ENCODE measurements at places on chromosomes 7 and 10.

DNA sequence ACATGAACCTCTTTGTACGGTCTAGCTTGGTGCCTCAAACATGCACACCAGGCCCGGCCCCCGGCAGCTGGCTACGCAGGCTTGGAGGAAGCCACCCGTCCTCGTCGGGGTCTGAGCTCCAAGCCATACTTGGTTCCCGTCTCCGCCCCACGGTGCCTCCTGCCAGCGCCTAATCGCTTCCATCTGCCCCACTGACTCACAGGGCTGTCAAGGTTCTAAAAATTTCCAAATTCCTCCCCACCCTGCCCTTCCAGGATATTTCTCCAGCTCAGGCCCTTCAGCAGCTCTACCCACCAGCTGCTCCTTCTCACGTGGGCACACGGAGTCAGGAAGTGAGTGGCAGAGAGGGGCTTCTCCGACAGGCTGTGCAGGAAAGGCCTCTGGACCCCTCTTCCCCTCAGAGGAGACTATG lies 38.8 kb downstream of the TMEM270 start:
- no peak for DNase-seq

GRCh38 chr7:159068488-159068811 lies 76.2 kb downstream of the VIPR2 start:
- DNase-seq, result no peak

DNA sequence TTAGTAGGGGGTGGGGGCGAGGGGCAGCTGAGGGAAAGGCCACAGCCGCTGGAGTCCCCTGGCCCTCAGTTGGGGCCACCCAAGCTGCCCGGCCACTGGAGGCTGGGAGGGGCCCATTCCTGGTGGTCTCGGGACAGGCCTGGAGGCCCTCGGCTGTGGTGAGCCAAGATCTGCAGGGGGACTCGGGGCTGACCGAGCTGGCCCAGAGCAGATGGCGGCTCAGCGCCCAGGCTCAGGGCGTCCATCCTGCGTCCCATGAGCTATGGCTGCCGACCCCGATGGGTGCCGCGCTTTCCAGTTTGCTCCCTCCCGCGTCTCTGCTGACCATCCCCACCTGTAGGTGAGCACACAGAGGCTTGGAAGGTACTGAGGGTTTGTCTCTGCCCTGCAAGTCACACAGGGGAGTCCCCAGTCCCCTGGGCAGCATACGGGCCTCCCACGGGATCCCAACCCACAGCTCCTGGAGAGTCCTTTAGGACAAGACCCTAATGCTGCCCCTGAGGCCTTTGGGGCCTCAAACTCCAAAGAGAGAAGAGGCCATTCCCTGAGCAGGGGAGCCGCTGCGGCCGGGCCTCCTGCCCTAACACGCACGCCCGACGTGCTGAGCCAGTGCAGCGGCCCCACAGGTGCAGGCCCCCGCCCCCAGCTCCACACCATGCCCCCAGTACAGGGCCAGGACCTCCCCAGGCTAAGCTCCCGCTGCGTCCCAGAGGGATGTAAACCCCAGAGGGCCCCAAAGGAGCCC lies 107.2 kb downstream of the MICALL2 start:
- no peak for DNase-seq

DNA sequence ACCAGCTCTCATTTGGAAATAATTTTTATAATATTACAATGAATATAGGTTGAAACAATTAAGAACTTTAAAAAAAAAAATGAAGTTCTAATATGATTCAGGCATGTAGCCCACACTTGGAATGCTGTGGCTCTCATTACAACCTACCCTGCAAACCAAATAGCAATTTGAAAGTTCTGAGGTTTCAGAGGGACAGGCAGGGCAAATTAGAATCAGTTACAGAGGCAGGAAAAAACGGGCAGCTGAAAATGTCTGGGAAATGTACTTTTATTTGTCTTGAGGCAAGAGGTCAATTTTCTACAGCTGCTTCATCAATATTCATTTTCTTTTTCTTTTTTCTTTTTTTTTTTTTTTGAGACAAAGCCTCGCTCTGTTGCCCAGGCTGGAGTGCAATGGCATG lies 95.3 kb downstream of the PIP4K2A start:
- no peak for DNase-seq

GRCh38 chr7:148296994-148297644 lies 293.4 kb upstream of the C7orf33 start:
- DNase-seq, result no peak

GRCh38 chr7:134873253-134873652 lies 93.8 kb downstream of the CALD1 start:
- no peak for DNase-seq

DNA sequence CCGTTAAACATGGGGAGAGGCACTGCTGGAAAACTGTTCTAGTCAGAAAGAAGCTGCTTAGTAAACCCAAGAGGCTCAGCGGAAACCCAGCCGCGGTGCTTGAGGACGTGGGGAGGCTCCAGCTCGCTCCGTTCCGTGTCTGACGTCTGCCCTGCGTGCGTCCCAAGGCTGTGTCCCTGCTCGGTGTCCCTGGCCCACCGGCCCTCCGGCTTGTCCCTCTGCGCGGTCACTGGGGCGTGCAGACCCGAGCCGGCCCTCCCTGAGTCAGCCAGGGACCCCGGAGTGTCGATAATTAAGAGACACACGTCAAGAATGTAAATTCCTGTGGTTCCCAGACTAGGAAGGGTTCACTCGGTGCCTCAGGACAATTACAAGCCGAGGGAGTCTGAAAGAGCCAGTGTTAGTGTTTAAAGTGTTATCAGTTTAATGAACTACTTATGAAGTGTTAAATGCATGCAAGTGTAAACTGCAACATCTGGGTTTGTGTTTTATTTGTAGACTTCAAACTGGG lies 98.9 kb downstream of the WDR11 start:
- no peak for DNase-seq

DNA sequence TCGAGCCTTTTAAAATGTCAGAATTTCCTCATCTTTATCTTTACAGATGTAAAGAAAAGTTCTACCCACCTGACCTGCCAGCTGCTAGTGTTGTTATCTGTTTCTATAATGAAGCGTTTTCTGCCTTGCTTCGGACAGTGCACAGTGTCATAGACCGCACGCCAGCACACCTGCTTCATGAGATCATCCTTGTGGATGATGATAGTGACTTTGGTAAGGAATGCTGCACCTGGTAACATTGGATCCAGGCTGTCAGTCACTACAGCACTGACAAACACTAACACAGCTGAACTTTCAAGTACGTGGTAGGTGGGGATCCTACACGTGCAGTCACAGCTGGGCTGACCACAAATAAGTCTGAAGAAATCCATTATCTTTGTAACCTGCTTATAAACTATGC lies 77.6 kb downstream of the GALNT11 start:
- no peak for DNase-seq

- no peak for DNase-seq
These were observed 6.1 kb upstream of the PTPN12 start for GRCh38 chr7:77531038-77531437.

GRCh38 chr7:77753173-77753572 lies 45.1 kb downstream of the TMEM60 start:
- DNase-seq, result no peak

DNA sequence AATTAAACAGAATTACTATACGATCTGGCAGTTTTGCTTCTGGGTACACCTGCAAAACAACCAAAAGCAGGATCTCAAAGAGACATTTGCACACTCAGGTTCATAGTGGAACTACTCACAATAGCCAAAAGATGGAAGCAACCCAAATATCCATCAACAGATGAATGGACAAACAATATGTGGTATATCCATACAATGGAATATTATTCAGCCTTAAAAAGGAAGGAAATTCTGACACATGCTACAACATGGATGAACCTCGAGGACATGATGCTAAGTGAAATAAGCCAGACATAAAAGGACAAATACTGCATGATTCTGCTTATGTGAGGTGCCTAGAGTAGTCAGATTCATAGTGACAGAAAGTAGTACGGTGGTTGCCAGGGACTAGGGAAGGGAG lies 330.7 kb downstream of the PLXNA4 start:
- DNase-seq, result no peak

DNA sequence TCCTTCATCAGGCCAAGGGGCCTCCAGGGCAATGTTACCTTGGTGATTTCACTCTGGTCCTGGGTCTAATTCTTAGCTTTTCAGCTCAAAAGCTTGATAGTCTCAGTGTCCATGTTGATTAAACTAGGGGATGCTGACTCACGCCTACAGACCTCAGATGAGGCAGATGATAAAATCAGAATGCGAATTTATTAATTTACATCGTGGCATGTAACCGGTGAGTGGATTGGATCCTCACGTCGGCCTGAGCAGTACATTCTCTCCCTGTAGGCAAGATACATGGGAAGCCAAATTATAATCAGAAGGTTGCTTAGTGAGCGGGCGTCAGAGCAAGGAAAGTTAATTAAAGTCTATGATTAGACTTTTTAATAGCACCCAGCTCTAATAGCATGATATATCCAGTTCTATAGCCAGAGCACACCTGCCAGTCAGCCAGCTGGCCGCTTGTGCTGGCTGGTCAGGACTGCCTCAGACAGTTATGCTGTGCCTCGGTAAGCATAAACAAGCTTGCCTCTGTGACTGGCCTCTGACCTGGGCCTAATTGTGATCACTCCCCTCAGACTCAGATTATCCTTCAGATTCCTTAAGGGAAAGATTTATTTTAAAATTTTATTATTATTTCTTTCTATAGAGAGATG lies 20.2 kb upstream of the CPA5 start:
- DNase-seq, result no peak

- no peak for DNase-seq
These were observed 265.9 kb upstream of the DGKB start for GRCh38 chr7:15168489-15168888.

DNA sequence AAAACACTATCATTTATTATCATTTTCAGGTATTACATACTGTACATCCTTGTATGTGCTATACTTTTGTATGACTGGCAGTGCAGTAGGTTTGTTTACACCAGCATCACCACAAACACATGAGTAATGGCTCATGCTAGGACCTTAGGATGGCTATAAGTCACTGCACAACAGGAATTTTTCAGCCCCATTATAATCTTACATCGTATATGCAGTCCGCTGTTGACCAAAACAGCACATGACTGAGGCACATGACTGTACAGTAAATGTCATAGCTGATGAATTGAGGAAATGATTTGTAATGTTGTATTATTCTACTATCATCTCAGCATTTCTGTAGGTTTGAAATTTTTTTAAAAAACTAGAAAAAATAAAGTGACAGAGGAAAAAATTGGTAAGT lies 38.6 kb downstream of the BPGM start:
- DNase-seq, result no peak

- DNase-seq, result no peak
These were observed 60.0 kb upstream of the PDLIM1 start for GRCh38 chr10:95350830-95351228.

DNA sequence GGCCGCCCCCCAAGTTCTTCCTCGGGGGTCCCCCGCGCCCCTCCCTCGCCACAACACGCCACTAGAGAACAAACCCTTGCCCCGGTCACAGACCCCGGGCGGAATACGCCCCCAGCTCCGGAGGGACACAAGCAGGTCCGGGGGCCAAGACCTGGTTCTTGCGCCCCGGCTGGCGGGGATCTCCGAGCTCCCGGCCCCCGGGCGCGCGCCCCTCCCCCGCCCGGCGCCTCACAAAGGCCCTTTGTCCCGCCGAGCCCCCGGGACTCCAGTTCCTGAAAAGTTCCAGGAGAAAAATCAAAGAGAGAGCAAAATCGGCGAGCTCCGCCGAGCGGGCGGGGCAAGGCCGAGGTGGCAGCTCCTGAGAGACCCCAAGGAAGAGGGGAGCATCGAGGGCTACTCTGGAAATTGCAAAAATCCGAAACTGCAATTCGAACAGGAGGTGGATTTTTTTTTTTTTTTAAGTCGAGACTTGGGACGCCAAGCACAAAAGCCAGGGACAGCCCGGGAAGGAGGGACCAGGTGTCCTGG lies 4.0 kb downstream of the TNRC18 start:
- no peak for DNase-seq

GRCh38 chr10:88831709-88832108 lies 19.9 kb downstream of the ANKRD22 start:
- DNase-seq, result peak; percentile 11

GRCh38 chr7:54858008-54858692 lies 99.1 kb upstream of the SEC61G start:
- DNase-seq, result no peak

DNA sequence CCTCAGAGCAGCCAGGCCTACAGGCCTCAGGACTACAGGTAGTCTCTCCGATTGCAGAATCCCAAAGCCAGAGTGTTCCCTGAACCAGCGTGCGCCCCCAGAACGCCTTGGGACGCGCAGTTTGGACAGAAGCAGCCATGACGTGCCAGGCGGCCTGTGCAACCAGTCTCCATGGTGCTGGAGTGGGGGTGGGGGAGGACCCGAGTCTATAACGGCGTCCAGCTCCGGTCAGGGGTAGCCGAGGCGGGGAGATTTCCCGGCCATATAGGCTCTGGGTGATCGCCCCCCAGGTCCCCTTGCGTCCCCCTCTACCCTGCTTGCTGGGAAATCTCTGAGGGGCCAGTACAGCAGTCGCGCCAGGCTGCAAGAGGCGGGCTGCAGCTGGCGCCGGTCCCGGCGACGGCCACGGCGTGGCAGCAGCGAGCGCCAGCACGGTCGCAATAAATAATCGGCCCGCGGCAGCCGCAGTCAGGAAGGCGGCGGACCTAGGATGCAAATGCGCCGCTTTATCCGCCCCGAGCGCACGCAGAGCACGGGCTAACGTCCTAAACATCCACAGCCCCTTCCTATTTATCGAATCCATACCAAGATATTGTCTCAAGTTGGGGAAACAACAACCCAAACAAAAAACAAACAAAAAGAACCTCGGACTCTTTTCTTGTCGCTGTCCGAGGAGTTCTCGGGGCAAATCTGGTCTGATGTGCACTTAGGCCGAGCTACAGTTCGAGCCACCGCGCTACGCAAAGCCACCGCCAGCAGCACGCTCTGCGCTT lies 1.6 kb downstream of the HOXA3 start:
- DNase-seq, result no peak

- DNase-seq, result no peak
These were observed 596.0 kb upstream of the TPK1 start for GRCh38 chr7:145431834-145432233.

DNA sequence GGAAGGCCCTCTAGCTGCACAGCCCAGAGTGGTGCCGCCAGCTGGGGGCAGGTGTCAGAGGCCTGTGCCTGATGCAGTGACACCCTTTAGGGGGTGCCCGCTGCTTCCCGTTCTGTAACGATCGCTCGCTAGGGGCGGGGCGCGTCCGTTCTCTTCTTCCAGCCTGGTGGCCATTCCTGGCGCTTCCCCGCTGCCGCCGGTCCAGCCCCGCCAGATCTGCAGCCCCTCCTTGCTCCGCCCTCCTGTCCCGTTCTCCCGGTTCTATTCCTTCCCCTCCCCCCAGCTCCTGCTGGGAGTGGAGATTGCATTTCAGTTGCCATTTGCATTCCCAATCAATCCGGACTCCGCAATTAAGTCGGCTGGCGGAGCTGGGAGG lies 39.2 kb downstream of the AGAP3 start:
- no peak for DNase-seq

DNA sequence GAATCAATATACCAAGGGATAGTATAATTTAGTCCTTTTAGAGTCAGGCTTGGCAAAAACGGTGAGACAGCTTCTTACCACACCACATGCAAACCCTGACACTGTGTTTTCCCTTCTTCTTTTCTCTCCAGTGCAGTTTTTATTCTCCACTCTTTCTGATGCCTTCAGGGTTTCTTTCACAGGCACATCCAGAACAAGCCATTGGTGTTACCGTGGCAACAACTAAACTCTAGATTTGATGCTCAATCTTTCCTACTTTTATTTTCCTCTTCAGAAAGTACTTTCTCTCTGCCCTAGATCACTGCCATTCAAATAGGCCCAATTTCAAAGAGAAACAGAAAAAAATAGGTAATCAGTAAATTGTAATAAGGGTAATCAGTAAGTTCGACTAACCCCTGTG lies 469.8 kb upstream of the POT1 start:
- no peak for DNase-seq
